Aorta (tissue), 5 donors: ENCODE measurements at places on chromosomes 7 and 10. TPM values are rescaled to one million over a fixed set of nuclear protein-coding genes. Genes with fewer than 3 reads are reported as not detected.

Gene GIMAP2
- 11.5 TPM for total RNA-seq

Gene EVX1
- total RNA-seq: not detected

Gene TYW1B
- 3.8 TPM for total RNA-seq

Gene TAS2R41
- 0.69 TPM for total RNA-seq

DNA sequence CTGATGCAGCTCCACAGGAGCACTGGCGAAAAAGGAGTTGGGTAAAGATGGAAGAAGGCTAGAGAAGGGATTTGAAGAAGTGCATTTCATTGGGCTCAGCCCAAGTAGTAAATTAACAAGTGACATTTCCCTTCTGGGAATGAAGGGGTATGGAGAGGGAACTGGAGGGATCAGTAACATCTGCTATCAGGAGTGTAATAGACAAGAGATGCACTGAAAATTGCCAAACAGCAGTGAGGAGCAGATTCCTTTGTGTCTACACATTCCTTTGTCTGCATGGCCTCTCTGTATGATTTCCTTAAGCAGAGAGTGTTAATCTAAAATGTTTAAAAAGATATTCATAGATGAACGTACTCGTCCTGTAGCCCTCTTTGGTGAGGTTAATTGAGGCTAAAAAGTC, 148.2 kb upstream of the FERD3L start:
- H3K4me3 ChIP-seq: no peak overlapping the region
- H3K27ac ChIP-seq: no peak overlapping the region

GRCh38 chr10:16195178-16195769, 241.5 kb upstream of the PTER start:
- no peak overlapping the region for H3K27ac ChIP-seq
- no peak for DNase-seq
- H3K27me3 ChIP-seq: no peaks in the 10 kb centered on the region
- no peaks in the 10 kb centered on the region for H3K4me1 ChIP-seq

DNA sequence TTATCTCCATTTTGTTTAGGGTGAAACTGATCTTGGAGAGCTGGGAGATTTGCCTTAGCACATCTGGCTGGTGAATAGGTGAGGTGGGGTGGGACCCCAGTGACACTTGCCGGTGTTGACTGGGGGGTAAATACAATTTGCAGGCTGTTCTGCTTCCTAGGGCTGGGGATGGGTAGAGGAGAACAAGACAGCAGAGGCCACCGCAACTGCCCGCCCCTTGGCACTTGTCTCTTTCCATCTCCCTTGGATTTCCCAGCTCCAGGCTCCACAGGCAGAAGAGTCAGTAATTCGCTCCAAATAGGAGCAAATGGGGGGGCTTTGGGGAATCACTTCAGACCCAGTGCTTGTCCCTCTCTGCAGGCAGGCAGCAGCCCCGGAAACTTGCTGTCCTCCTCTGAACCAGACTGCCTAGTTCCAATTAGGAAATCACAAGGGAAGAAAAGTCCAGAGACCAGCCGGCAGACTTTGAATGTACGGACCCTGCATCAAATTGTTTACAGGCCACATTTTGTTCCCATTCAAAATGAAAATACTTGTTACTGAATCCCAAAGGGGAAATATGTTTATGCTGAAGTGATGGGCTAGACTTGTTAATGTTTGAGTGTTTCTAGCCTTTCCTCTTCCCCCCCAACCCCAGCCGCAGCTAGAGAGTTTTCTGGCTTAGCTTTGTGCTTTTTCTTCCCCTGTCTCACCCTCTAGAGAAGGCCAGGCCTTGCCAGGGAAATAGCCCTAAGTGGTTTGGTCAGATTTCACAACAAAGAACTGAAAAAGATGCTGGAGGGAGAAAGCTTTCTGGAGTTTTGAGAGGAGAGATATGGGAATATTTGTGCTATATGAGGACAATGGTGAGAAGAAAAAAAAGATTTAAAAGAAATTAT, 10.0 kb upstream of the INPP5F start:
- H3K27me3 ChIP-seq: no peaks in the 10 kb centered on the region
- H3K4me1 ChIP-seq: no peaks in the 10 kb centered on the region
- DNase-seq: no peak
- no peaks in the 10 kb centered on the region for H3K36me3 ChIP-seq
- H3K4me3 ChIP-seq: no peak overlapping the region

- H3K27me3 ChIP-seq: no peaks in the 10 kb centered on the region
- DNase-seq: peak; percentile 75
- H3K4me3 ChIP-seq: no peak overlapping the region
Measured at GRCh38 chr10:77836299-77836820, 90.2 kb downstream of the DLG5 start.

DNA sequence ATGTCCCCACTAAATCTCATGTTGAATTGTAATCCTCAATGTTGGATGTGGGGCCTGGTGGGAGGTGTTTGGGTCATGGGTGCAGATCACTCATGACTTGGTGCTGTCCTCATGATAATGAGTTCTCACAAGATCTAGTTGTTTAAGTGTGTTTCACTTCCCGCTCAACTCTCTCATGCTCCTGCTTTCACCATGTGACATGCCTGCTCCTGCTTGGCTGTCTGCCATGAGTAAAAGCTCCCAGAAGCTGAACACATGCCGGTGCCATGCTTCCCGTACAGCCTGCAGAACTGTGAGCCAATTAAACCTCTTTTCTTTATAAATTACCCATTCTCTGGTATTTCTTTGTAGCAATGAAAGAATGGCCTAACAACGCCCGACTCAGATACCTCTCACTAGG, 6.2 kb upstream of the PSTK start:
- peaks cover 1% of the 10 kb centered on the region for H3K27me3 ChIP-seq
- peak; percentile 53 for DNase-seq
- no peaks in the 10 kb centered on the region for H3K36me3 ChIP-seq
- H3K4me3 ChIP-seq: no peak overlapping the region
- no peaks in the 10 kb centered on the region for H3K4me1 ChIP-seq

DNA sequence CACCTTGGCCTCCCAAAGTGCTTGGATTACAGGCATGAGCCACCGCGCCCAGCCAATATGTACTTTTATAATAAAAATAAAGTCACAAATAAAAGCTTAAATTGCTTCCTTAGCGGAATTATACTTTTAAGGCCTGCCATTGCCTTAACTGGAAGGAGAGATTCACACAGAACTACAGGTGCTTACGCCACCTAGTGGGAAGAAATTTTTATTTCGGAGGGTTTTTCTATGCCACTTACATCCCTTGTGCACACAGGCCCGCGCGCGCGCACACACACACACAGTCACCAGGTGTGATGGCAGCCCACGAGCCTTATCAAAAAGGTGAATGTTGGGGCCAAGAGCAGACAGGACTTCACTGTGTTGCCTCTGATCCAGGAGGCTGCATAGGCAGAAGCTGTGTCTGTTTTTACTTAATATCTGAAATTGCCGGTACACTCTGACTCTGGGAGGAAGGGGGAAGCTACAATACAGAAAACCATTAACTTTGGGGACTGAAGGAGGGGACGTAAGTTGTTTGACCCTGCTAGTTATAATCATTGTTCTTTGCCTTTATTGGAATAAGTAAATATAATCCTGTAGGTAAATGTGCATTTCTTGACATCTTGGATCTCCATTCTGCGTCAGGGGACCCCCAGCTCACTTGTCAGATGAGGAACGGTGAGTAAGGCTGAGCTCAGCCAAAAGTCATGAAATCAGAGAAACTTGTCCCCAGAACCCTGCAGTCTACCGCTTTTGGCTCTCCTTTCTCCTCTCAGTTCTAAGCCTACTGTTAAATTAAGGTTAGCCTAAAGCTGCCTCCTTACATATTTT, 87.1 kb downstream of the SLC16A9 start:
- H3K36me3 ChIP-seq: no peaks in the 10 kb centered on the region
- no peak overlapping the region for H3K27ac ChIP-seq
- no peak for DNase-seq
- peaks cover 3% of the 10 kb centered on the region for H3K4me1 ChIP-seq

- H3K36me3 ChIP-seq: no peaks in the 10 kb centered on the region
- H3K27ac ChIP-seq: peak overlapping the region; percentile 34
- peaks cover 11% of the 10 kb centered on the region for H3K4me1 ChIP-seq
- H3K27me3 ChIP-seq: no peaks in the 10 kb centered on the region
Measured at GRCh38 chr7:137998250-137998649, 3.6 kb downstream of the CREB3L2 start.

GRCh38 chr10:92972066-92972870, 88.3 kb upstream of the CYP26C1 start:
- H3K27me3 ChIP-seq: no peaks in the 10 kb centered on the region
- DNase-seq: no peak
- H3K27ac ChIP-seq: no peak overlapping the region
- peaks cover 2% of the 10 kb centered on the region for H3K4me1 ChIP-seq
- no peaks in the 10 kb centered on the region for H3K36me3 ChIP-seq

DNA sequence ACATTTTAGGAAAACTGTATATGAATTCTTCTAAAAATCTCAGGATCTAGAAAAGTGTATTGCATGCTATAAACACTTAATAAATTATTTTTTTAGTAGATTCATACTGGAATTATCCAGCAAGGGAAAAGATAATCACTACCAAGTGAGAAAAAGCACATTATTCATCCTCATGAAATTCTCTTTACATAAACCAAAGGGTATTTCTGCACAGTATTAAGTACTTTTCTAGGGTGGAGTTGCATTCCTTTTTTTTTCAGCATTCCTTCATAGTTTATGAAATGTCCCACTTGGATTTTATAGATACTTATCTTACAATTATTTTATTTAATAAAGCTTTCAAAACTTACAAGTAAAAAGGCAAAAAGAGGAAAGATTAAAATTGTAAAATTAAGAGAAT, 403.3 kb downstream of the HGF start:
- no peaks in the 10 kb centered on the region for H3K27me3 ChIP-seq
- no peak overlapping the region for H3K27ac ChIP-seq
- no peaks in the 10 kb centered on the region for H3K4me1 ChIP-seq
- DNase-seq: no peak
- H3K36me3 ChIP-seq: no peaks in the 10 kb centered on the region

DNA sequence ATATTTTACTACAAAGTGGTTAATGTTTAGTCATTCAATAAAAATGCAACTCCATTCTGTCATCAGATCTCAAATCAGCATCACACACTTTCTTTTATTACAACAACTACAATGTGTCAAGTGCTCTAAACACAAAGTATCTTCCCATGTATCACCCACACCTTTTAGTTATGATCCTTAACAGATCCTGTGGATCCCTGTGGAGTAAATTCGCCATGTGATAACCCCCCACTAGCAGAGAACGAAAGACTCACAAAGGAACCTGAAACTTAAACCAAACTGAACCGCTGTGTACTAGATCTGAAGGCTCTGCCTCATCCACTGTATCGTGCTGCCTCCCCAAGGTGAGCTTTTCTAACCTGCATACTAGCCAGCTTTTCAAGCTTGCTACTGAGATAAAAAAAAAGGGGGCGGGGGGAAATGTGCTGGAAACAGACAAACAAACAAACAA, 1.7 kb downstream of the DPY19L1 start:
- no peak overlapping the region for H3K4me3 ChIP-seq
- no peaks in the 10 kb centered on the region for H3K27me3 ChIP-seq
- DNase-seq: no peak
- peaks cover 2% of the 10 kb centered on the region for H3K4me1 ChIP-seq

DNA sequence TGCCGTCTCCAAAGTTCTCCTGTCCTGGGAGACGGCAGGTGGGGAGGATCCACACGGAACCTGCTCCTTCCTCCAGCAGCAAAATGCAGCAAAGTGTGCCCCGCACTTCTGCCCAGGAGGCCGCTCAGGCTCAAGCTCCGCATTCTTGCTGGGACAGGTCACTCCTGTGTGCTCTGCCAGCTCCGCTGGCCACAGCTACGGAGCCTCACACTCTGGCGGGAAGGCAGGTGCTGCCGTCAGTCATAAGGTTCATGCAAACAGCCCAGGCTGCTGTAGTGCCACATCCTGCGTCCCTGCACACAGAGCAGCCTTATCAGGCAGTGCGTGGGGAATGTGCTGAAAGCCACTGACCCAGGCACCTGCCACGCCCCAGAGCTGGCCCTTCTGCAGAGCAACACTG, 22.4 kb downstream of the ADGRA1 start:
- no peak overlapping the region for H3K27ac ChIP-seq
- no peak overlapping the region for H3K4me3 ChIP-seq
- no peaks in the 10 kb centered on the region for H3K4me1 ChIP-seq
- H3K27me3 ChIP-seq: no peaks in the 10 kb centered on the region
- DNase-seq: no peak

- H3K27me3 ChIP-seq: no peaks in the 10 kb centered on the region
- no peaks in the 10 kb centered on the region for H3K36me3 ChIP-seq
- H3K4me1 ChIP-seq: no peaks in the 10 kb centered on the region
- no peak for DNase-seq
Measured at GRCh38 chr10:1523221-1523620, 214.1 kb downstream of the ADARB2 start.

DNA sequence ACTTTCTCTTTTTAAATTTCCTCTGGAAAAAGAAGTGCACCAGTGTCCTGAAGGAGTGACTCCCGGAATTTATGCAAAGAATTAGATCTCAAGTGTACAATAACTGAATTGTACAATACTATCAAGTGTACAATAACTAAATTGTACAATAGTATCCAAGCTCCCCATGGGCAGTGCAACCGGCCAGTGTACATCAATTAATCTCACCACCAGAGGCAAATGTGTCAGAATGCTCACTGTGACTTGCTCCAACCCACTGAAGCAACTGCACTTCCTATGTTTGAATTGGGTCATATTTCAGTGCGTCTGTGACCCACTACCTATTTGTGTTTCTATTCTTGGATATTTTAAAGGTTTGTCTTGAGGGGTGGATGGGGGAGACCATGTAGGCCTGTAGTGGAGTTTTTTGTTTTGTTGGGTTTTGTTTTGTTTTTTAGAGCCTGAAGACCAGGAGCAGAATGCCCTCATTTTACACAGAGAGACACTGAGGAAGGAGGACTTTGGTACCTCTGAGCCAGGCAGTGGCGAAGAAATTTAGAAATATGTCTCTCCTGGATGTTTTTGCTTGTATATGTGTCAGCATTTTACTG, 78.5 kb upstream of the CTTNBP2 start:
- H3K36me3 ChIP-seq: no peaks in the 10 kb centered on the region
- no peak overlapping the region for H3K27ac ChIP-seq
- H3K4me3 ChIP-seq: no peak overlapping the region
- no peak for DNase-seq

- no peaks in the 10 kb centered on the region for H3K27me3 ChIP-seq
- DNase-seq: no peak
- no peaks in the 10 kb centered on the region for H3K4me1 ChIP-seq
- no peak overlapping the region for H3K27ac ChIP-seq
- H3K36me3 ChIP-seq: no peaks in the 10 kb centered on the region
- no peak overlapping the region for H3K4me3 ChIP-seq
Measured at GRCh38 chr7:26348234-26348851, 56.7 kb downstream of the SNX10 start.

DNA sequence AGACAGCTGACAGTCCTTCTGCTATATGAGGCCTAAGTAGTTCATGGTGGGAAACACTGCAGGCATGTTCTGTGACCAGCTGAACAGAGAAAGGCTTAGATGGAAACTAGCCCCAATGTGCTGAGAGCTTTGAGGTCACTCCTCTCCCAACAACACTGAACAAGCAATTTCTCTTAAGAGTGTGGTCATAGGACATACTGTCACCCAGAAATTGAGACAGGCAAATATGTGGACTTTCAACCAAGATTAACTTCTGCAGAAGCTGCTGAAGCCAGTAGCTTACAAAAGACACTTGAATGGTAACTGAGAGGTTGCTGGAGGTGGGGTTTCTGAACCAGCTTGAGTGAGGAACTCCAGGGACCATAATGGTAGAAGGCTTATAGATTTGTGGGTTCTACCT, 38.9 kb upstream of the UNC5B start:
- no peak for DNase-seq
- H3K27me3 ChIP-seq: no peaks in the 10 kb centered on the region
- H3K27ac ChIP-seq: no peak overlapping the region
- no peaks in the 10 kb centered on the region for H3K36me3 ChIP-seq
- no peaks in the 10 kb centered on the region for H3K4me1 ChIP-seq

- H3K36me3 ChIP-seq: no peaks in the 10 kb centered on the region
- no peak for DNase-seq
- no peaks in the 10 kb centered on the region for H3K27me3 ChIP-seq
- no peak overlapping the region for H3K4me3 ChIP-seq
- H3K4me1 ChIP-seq: no peaks in the 10 kb centered on the region
Measured at GRCh38 chr10:130463104-130463875, 327.1 kb downstream of the GLRX3 start.
